MCF 10A (cell line): ENCODE measurements at places on chromosomes 11 and 22. TPM values are rescaled to one million over a fixed set of nuclear protein-coding genes. Genes with fewer than 3 reads are reported as not detected.

- DNase-seq, result no peak
Measured at GRCh38 chr11:108084811-108085210, 36.6 kb upstream of the ACAT1 start.

DNA sequence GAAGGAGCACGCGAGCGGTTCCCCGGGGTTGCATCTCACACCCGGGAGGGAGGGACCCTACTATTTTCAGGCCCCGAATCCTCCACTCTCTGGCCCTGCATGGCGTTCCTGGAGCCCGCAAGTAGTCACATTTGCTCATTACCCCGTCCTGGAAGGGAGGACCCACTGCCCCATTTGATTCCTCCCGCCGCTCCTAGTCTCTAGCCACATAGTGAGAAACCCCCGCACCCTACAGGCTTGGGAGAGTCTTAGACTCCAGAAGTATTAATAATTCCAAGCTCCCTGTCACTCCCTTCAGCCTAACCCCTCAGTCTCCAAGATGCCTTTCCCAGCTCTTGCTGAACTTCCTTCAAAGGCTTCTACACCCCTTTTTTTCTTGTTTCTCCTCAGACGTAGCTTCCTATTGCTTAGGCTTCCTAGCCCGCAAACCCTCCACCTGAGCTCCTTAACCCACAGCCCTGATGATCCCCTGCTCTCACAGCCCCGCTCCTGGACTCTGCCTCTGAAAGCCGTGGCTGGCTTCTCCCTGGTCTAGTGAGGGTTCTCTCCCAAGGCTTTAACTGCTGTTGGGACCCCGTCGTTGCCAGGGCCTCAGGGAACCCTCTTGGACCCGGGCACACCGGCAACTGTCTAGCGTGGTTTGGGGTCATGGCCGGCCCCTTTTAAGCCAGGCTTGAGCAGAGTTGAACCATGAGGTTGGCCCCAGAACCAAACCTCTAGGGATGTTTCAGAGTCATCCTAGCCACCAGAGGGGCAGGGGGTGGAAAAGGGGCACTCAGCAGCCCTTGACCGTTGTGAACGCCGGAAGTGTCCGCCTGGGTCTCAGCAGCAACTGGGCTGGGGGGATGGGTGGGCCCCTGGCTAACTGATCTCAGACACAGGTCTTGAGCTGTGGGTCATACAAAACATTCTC is 862 bp downstream of the GGA1 start:
- peak; percentile 15 for DNase-seq

DNA sequence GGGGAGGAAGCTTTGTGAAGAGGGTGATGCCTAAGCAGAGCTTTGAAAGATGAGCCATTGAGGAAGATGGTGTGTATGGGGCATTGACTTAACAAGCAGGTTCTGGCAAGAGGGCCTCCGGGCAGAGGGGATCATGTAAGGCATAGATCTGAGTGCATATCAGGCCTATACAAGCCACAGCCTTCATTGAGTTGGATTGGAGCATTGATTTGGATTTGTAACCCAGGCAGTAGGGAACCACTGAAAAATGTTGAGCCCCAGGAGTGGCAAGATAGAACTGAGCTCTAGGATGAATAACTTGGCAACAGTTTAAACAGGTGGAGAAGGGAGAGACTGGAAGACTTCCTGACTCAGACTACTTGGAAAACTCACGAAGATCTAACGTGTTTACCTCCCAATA is 21.4 kb downstream of the PANX1 start:
- DNase-seq, result peak; percentile 40

GRCh38 chr22:47406896-47407295 is 644.4 kb downstream of the TBC1D22A start:
- DNase-seq, result no peak

GRCh38 chr11:5689551-5689983 is at the start of gene TRIM22:
Gene TRIM22 (plus strand): TSS chr11:5689790. CDS start chr11:5696233, 6,443 bp downstream.
- peak; percentile 63 for DNase-seq

Gene FEN1
- 19.9 and 21.5 TPM in 2 replicates for total RNA-seq

Gene CFAP300
- total RNA-seq, result 8.0 and 12.9 TPM in 2 replicates

Gene C11orf87
- not detected in 2 replicates for total RNA-seq

Gene SYCE3
- 0.82 and 1.2 TPM in 2 replicates for total RNA-seq

DNA sequence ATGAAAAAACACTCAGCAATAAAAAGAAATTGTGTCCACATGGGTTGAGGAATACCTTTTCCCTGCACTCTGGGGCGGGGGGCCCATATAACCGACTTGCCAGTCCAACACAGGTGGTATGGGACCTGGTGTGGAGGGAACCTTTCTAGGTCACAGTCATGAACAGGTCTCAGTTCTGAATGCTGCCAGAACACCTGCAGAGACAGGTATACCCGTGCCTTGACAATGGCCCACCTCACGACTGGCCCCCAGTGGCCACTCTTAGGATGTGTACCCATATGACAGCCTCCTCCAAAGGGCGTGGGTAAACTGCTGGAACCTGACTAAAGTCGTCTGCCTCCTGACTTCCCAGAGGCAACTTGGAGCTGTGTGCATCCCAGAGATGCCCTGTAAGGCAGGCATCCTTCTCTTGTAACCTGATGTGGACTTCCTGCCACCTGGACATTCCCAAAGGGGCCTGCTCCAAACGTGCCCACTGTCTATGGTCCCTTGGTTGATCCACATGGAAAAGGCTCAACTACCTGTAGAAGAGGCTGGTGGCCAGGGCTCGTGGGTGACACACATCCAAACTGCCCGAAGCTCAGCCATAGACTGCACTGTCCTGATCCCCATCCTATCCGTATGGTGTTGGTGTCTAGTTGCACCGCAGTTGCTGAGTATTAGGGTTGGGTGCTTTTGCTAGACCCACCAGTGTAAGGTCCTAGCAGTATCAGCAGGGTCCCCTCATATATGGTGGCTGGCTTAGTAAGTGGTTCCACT is 859.3 kb downstream of the BRD1 start:
- no peak for DNase-seq

DNA sequence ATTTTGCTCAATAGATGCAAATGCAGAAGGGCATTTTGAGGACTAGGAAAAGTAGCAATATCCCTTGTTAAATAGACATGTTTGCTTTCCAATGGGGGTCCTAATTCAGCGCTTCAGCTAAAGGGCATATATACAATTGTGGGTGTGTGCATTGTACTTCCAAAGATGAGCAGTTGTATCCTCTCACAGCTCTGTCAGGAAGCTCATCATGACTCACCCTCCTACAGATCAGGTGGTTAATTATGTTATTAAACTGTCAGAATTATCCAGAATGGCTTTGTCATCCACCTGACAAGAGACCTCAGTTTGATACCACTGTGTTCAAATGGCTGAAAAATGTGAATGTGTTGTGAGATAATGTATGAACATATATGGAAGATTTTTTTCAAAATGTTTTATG is 252.2 kb upstream of the MTNR1B start:
- DNase-seq, result peak; percentile 9

DNA sequence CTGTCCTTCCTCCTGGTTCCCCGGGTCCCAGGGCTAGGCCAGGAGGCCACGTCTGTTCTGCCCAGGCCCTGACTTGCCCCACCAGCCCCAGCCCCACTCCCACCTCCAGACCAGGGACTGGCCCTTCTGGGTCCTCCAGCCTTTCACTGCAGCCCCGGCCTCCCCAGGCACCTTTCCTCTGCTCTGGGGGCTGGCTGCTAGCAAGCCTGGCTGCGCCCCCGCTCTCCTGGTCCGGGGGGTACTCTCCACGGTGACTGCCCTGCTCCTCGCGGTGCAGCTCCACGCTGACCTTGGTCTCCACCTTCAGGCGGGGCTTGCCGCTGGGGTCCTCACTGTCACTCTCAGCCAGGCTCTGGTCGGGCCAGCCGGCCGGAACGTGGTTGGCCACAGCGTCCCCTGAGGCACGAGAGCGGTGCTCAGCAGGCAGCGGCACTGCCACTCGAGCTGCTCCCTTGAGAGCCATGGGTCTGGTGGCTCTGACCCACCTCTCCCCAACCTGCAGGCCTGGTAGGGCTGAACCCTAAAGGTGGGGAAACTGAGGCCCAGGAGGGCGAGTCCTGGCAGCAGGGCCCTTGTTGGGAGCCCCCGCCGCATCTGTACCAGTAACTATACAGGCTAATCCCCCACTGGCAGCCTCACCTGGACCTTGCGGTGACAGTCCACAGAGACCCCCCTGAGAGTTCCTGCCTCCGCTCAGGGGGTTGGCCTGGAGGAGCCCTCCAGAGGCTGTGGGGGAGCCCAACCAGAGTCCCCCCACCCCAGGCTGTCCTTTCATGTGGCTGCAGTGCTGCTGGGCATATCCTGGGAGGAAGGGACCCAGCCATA is 29.0 kb downstream of the TRMU start:
- no peak for DNase-seq

- no peak for DNase-seq
Measured at GRCh38 chr11:113519989-113520613, 44.9 kb upstream of the DRD2 start.

DNA sequence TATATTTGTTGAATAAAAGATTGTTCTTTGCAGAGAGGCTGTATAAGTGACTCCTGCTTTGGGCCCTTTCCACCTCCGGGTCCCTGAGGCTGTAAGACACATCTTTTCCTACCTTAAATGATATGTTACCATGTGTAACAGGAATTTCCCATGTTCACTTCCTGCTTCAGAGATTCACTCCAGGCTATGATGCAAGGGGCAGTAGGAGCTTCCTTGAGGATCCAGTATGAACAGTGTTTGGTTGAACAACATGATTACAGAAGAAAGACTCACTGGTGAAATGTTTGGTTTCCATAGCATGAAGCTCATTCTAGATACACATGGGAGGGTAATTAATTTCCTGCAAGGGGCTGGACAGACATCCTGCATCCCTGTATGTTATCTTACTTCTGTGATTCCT is 25.6 kb upstream of the ZDHHC13 start:
- DNase-seq, result no peak

GRCh38 chr22:40020956-40021355 is 26.2 kb downstream of the FAM83F start:
- DNase-seq, result no peak

DNA sequence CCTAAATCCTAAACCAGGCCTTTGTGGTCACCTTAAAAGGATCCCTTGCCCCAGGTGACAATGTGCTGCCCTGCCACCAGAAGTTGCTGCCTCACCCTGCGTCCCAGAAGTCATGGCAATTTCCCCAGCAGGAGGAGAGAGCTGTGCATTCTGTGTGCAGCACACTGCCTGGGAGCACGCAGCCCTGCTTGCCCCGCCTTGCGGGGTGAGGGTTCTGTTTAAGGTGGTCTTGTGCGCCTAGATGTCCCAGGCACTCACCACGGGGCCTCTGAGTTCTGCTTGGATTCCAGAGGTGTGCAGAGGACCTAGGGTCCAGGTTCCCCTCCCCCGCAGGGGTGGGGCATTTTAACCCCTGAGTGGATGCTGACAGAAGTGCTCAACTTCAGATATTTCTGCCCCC is 95.0 kb downstream of the GRAMD1B start:
- no peak for DNase-seq

DNA sequence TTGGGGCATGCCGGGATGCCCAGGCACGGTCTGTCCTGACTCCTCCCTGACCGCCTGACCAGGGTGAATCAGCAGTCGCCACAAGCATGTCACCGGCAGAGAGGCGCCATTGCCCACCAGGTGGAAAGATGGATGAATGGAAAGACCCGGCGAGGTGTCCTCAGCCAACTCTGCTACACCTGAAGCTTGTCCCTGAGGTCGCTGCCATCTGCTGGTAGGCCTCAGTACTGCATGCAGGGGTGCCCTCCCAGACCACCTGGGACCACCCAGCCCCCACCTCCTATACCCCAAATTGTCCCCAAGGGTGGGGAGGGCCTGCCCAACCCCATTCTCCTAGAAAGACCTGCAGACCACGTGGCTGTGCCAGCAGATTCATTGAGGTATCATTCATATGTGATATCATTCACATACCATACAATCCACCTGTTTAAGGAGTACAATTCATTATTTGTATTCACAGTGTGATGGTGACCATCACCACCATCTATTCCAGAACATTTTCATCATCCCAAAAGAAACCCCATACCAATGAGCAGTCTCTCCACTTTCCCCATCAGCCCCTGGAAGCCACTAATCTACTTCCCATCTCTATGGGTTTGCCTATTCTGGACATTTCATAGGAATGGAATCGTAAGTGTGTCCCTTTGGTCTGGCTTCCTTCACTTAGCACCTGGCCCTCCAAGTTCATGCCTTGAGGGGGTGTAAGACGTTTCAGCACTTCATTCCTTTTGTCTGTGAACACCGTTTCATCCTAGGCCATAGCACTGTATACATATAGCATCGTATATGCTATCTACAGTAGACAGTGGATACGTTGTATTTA is 17.5 kb downstream of the FGF3 start:
- peak; percentile 19 for DNase-seq

DNA sequence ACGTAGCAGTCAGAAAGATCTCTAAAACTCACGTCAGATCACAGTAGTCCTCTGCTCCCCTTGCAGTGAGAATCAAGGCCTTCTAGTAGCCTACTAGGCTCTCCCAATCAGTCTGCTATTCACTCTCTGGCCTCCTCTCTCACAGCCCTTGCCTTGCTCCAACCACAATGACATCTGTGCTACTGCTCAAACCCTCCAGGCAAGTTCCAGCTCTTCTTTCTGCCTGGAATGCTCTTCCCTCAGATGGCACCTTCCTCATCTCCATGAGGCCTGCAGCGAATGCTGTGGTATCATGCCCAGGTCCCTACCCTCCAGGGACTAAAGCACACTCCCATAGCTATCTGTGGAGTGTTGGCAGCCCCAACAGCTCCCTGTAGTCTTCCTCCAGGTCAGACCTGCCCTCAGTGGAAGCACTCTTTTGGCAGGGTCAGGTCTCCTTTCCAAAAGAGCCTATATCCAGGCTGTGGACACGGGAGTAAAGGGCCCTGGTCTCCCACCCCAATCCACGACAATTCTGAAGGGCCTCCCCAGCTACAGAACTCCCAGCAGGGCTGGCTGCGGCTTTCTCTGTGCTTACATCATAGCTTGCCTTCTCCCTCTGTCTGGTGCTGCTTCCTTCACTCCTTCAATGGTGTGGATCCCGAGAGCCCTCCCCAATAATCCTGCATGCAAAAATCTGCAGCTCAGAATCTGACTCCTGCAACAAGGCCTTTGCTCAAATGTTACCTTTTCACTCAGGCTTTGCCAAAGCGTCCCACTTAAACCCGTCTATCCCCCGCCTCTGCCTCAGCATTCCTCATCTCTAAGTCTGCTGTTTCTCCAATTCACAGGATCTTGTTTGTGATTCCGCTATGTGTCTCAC is 8.9 kb downstream of the HIRA start:
- no peak for DNase-seq

GRCh38 chr11:115944596-115944995 is 440.4 kb upstream of the CADM1 start:
- no peak for DNase-seq

Gene NRXN2
- not detected in 2 replicates for total RNA-seq

DNA sequence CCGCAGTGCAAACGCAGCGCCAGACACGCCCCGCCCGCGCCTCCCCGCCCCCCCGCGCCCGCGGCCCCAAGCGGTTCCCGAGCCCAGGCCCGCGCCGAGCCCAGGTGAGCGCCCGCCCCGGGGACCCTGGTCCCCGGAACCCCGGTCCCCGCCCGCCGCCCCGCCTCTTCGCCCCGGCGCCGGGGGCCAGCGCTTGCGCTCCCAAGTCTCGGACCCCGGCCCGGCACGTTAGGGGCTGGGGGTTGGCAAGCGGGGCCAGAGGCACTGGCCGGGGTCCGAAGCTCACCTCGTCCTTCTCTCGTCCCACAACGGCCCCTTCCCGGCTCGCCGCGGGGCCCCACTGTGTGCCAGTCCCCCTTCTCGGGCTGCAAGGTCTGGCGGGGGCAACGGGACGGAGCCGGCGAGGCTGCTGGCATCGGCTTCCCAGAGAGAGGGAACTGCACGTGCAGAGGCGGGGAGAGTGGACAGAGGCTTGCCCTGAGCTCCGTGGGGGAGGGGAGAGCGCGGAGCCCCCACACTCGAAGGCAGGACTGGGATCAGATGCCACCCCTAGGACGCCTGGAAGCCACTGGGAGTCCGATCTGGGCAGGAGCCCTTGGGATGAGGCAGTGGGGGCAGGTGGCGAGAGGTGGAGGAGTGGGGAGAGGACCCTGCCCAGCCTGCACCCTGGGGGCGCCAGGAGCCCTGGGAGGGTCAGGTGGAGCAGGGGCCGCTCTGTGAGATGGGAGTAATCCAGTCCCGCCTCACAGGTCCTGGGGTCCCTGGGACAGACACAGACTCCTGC is 1.8 kb upstream of the AIFM3 start:
- DNase-seq, result no peak
